H9 (cell line): ENCODE measurements at places on chromosomes 5 and 9. TPM values are rescaled to one million over a fixed set of nuclear protein-coding genes. Genes with fewer than 3 reads are reported as not detected.

DNA sequence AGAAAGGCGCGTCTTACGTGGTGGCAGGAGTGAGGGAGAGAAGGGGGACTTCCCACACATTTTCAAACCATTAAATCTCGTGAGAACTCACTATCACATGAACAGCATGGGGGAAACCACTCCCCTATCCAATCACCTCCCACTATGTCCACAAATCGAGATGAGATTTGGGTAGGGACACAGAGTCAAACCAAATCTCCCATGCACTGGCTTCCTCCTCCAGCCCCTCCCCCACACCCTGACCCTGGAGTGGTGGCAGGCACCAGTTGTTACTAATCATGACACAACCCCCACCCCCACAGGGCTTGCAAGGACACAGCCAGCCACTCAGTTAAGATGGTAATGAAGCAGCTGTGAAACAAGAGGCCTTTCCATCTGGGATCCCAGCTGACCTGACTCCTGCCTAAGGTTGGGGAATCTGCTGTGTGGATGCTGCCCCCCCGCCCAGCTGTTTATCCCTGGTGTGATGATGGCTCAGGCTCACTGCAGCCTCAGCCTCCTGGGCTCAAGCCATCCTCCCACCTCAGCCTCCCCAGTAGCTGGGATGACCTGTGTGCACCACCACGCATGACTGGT, 57.1 kb upstream of the FUBP3 start:
- DNase-seq: peak; percentile 89

DNA sequence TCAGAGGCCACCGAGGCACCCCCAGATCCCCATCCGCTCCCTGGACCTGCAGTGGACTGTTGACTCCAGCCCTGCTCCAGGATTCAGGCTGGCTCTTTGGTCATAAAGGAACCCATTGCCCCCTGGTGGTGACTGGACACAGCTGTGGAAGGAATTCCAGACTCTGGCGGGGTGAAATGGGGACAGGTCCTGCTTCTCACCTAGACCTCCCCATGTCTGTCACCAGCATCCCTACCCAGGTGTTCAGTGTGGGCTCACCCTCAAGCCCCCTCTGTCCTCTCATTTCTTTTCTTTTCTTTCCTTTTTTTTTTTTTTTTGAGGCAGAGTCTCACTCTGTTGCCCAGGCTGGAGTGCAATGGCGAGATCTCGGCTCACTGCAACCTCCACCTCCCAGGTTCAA, 25.5 kb upstream of the STXBP1 start:
- peak; percentile 86 for DNase-seq

DNA sequence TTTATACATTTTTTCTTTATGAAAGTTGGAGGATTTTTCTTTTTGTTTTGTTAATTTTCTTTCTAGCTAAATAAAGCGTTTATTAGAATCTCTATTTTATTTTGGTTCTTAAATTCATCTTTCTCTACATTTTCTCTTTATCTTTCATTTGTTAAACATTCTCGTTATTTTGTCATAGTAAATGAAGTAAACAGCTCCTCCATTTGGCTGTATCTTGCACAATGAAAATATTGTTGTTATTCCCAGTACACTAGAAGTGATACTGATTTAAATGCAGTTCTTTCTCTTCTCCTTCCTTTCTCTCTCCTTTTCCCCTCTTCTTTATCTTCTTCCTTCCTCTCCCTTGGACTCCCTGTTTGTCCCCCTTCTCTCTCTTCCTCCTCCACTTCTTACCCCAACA, 88.8 kb downstream of the FER start:
- DNase-seq: no peak

GRCh38 chr5:135066781-135067180, 32.8 kb upstream of the PITX1 start:
- DNase-seq: no peak

- DNase-seq: no peak
These were observed 17.4 kb upstream of the HMGCR start for GRCh38 chr5:75319638-75320037.

GRCh38 chr5:137142764-137143605, 356.1 kb downstream of the SPOCK1 start:
- no peak for DNase-seq

DNA sequence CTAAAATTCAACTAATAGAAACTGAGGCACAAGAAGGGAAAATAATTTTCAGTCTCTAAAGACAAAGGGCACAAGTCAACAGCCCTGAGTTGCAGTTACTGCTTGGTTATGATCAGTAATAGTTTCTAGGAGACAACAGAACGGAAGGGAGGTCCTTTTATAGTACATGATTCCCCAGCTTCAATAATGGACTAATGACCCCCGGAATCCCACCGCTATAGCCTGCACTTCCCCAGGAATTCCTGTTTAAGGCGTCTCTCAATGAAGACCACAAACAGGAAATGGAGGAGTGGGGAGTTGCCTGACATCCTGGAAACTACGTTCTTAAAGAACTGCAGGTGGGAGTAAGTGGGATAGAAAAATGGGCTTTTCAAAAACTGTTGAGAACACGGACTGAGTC, 60.6 kb downstream of the DIAPH1 start:
- DNase-seq: peak; percentile 32

DNA sequence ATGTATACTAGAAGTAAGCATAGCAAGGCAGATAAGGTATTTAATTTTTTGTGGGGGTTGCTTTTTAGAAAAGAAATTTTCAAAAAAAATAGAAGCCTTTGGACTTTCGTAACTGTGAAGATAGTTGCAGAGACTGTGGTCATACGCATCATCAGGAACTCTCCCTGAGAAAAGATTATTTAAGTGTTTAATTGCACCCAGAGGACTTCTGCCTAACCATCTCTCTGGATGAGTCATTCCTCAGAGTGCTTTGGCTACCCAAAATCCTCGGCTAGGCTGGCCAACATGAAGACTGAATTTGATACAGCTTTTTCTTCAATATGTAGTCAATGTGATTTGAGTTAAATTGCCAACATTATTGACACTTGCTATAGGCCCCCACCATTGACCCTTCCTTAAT, 296.4 kb downstream of the TLR4 start:
- no peak for DNase-seq

DNA sequence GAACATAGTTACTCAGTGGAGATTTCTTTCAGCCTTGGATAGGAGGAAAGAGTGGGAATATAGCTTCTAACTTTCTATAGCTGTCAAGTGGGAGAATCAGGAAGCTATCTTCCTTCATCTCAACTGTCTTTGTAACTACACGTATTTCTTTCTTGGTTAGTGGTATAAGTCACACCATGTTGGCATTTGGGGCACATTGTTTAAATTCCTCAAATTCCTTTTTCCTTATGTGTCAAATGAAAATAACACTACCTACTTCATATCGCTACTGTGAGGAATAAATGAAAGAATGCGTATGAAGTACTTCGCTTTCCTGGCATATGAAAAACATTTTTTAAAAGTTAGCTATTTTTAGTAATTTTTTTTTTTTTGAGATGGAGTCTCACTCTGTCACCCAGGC, 1082.5 kb upstream of the WWC1 start:
- no peak for DNase-seq

GRCh38 chr5:8288334-8288733, 419.4 kb downstream of the MTRR start:
- DNase-seq: no peak

- DNase-seq: no peak
These were observed 152.2 kb upstream of the TRPM3 start for GRCh38 chr9:71273613-71274012.

- DNase-seq: no peak
These were observed 6.2 kb upstream of the SPINK4 start for GRCh38 chr9:33233626-33234342.

Gene NUDT12
- 10.2 and 11.3 TPM in 2 replicates for total RNA-seq
